ENCODE measurements at places on chromosomes 4 and X.

- DNase-seq: no peak
Observed at GRCh38 chrX:10811111-10811510, 190.7 kb upstream of the MID1 start.

DNA sequence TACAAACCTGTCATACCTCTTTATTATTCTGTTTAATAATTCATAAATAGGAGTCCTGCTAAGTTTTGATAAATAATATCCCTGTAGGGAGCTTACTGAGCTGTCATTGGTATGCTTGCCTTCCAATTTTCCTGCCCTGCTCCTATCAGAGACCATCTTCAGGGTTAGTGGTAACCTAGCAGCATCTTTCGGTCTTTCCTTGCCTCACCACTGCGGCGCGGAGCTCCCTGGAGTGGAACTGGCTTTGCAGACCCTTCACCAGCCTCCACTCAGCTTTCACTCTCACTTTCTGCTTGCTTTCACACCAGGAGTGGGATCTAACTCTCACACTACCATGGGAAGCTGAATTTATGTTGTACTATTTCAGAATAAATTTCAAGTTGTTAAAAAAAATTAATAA, 481.7 kb upstream of the ATOH1 start:
- no peak for DNase-seq

DNA sequence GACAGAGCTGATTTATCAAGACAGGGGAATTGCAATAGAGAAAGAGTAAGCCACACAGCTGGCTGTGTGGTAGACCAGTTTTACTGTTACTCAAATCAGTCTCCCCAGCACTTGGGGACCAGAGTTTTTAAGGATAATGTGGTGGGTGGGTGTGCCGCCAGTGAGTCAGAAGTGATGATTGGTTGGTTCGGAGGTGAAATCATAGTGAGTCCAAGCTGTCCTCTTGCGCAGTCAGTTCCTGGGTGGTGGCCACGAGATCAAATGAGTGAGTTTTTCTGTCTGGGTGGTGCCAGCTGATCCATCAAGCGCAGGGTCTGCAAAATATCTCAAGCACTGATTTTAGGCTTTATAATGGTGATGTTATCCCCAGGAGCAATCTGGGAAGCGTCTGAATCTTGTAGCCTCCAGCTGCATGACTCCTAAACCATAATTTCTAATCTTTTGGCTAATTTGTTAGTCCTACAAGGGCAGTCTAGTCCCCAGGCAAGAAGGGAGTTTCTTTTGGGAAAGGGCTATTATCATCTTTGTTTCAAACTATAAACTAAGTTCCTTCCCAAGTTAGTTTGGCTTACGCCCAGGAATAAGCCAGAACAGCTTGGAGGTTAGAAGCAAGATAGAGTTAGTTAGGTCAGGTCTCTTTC, 44.0 kb upstream of the PPP1R2C start:
- DNase-seq: no peak

DNA sequence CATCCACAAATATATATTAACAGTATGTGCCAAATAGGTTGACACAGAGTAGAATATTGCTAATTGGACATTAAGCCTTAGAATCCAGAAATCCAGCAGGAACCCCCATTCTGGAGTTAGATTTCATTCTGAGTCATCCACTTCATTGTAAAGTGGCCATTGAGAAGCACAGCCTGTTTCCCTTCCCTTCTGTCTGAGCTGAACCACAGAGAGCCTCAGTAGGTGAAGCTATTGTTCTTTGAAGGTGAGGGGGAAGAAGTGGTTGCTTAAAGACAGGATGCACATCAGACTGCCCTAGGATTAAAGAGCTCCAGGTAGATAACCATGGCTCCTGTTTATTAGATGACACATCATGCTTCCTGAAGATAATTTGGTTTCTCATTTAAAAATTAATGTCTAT, 30.6 kb upstream of the MCF2 start:
- no peak for DNase-seq

DNA sequence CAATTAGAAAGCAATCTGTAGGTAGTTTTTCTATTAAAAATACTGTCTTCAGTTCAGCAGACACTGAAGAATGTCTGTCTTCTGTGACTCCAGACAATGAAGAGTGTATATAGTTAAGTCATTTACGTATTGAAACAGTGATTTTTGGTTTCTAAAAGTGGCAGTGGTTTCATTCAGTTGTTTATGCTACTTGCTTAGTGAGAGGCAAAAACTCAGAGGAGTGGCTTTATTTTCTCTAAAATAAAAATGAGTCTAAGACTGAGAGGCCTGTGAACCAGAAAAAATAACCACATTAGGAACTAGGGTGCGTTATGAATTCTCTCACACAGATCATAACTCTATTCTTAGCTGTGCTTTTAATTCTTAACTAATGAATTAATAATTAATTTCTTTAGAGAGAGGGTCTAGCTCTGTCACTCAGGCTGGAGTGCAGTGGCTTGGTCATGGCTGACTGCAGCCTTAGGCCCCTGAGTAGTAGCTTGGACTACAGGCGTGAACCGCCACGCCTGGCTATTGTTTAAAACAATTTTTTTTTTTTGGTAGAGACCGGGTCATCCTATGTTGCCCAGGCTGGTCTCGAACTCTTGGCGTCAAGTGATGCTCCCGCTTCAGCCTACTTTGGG, 31.4 kb downstream of the FREM3 start:
- no peak for DNase-seq

DNA sequence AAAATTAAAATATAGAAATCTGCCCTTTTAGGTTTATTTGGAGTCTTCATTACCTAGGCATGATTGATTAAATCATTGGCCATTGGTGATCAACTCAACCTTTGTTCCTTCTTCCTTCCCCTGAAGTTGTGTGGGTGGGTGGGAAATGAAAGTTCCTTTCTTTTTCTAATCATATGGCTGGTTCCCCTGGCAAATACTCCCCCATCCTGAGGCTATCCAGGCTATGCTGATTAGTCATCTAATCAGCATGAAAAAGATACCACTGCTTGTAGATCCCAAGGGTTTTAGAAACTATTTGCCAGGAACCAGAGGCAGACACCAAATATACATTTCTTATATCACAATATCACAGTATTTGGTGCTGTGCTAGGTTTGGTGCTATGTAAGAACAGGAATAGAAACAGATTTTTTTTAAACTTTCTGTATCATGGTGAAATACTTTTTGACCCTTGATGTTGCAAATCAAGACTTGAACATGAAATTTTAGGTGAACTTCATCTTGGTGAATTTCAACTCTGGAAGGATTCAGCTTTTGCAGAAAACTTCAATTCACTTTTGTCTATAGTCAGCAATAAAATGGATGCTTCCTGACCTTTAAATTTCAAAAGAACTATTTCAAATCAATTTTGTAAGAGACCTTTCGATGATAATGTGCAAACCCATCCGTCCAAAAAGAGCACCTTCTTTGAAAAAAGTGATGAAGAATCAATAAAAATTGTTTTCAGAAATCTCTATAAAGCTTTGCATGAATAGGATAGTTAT, 71.1 kb downstream of the CCSER1 start:
- DNase-seq: no peak

- DNase-seq: no peak
Observed at GRCh38 chr4:137678796-137679195, 146.5 kb upstream of the PCDH18 start.

GRCh38 chr4:155587766-155588165, 78.9 kb upstream of the GUCY1A1 start:
- no peak for DNase-seq

DNA sequence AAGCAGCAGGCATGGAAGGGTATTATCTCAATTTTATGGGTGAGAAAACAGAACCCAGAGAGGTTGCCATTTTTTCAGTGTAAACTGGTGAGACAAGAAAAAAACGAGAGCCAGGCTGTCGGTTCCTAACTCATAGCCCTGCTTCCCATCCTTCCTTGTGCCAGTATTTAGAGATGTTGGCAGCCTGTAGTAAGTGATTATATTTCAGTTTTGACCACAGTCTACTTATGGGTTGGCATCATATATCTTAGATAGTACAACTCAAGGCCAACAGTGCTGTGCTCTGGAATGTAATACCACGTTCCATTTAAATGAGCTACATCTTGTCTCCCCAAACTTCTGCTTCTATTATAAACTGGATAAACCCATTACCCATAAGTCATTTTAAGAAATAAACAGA, 40.8 kb downstream of the XK start:
- no peak for DNase-seq

DNA sequence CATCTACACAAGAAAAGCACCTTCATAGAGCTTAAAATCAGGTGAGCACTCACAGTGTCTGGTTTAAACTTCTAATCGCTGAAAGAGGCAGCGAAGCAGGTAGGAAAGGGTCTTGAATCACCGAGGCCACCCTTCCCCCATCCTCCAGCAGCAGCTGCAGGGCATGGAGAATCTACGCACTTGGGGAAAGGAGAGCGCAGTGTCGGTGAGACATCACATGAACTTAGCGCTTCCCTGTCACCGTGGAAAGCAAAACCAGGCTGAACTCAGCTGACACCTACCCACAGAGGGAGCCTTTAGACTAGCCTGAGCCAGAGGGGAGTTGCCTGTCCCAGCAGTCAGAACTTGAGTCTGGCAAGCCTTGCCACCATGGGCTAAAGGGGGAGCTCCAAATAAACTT, 197.2 kb upstream of the ZFP42 start:
- no peak for DNase-seq

- DNase-seq: no peak
Observed at GRCh38 chr4:41815473-41815872, 66.9 kb upstream of the PHOX2B start.

- no peak for DNase-seq
Observed at GRCh38 chr4:90025248-90025647, 101.9 kb upstream of the CCSER1 start.

Measured in CMK (cell line).